Dermis blood vessel endothelial cell (primary cell): ENCODE measurements at places on chromosomes 1 and 21.

DNA sequence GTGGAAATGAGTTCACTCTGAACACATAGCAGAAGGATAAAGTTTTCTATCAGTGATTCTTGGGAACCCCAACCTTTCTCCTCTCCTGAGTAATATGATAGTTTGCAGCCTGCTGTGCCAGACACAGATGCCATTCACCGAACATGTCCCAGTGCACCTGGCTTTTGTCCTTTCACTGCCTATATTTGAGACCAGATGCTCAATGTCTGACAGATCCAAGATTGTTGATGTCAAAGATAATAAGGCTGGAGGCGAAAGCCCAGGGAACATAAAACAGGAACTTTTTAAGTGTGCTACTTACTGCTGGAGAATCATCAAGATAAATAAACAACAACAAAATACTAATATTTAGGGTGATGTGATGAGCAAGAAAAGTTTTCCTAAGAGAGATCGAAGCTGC, 139.3 kb downstream of the TIAM1 start:
- DNase-seq, result no peak

- DNase-seq, result no peak
Observed at GRCh38 chr1:168008595-168008994, 71.7 kb upstream of the MPC2 start.

DNA sequence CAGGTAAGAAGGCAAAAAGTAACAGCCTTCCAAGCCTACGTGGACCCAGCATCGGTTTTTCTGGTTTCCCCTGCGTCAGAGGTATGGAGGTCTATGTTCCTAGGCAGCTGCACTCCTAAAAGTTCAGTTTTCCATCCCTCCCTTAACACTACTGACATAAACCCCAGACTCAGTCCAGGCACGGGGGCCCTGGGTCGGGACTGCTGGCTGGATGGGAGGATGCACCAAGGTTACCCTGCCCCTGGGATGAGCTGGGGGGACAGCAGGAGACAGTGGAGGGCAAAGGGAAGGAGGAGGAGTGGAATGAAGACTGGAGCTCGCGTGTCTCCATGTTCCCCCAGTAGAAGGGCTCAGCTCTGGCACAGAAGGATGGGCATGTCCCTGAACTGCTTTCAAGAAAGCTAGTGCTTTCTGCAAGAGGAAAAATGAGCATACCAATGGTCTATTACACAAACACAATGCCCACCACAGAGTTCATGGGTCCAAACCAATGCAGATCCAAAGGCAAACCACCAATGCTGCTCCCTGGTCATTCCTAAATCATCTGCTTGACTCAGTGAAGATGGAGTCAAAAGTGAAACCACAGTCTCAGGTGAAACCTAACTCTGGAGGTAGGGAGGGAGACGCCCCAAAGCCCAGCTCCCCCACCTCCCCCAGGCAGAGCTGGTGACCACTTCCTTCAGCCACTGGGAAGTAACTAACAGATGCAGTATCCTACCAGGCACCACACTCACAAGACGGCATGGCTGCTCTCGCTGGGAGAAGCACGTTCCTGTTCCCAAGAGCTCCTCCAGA, 54.9 kb downstream of the CD46 start:
- no peak for DNase-seq

DNA sequence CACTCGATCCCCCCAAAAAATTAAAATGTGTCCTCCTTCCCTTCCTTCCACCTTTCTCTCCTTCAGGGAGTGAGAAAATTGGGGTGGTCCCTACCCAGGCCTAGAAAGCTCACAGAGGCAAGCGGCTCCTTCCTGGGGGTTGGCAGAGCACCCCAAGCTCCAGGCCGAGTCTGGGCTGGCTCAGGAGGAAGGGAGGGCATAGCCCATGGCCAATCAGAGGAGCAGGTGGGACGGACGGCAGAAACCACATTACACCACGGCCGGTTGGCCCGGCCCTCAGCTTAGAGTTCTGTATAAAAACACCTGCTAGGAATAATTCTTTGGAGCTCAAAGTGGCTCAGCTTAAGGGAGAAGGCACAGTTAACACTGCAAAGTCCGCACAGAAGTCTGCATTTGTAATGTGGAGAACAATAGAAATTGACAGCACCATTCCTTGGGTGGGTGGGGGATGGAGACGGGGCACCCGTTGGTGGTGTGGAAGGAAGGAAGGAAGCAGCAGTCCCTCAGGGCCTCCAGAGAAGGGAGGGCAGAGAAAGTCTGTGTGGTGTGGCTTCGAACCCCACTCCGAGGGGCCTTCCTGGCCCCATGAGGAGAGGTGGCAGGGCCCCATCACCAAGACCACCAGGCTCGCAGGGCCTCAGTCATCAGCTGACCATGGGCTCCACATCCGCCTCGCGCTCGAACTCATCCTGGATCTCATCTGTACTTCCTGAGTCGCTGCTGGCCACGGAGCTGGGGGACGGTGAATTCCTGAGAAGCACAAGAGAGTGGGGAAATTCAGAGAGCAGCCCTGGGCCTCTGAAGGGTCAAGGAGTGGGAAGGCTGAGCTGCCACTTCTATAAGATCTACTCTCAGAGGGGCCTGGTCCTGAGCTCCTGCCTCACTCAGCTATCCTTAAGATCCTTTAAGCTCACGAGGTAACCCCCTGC, 5.8 kb upstream of the ALDH4A1 start:
- peak; percentile 66 for DNase-seq

GRCh38 chr1:182032251-182032650, 29.3 kb downstream of the ZNF648 start:
- no peak for DNase-seq

DNA sequence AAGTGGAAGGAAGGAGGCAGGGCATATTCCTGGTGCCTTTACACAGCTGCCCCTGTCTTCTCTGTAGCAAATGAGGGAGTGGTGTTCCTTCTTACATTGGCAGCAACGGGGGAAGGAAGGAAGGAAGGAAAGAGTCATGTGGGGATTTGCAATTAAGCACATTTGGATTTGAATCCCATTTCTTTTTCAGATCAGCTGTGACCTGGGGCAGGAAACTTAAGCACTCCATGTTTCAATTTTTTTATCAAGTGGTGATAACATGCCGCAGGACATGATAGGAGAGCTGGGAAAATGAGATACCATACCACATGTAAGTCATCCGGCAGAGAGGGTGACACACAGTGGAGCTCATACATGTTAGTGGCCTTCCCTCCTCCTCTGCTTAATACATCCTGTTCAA, 186.8 kb downstream of the APP start:
- DNase-seq, result peak; percentile 81

GRCh38 chr1:32247452-32247851, 430 bp downstream of the FAM167B start:
- DNase-seq, result no peak

- DNase-seq, result no peak
Observed at GRCh38 chr1:14031461-14031860, 331.5 kb downstream of the PRDM2 start.

GRCh38 chr1:150364231-150365003, 470 bp downstream of the RPRD2 start:
- DNase-seq, result peak; percentile 90

DNA sequence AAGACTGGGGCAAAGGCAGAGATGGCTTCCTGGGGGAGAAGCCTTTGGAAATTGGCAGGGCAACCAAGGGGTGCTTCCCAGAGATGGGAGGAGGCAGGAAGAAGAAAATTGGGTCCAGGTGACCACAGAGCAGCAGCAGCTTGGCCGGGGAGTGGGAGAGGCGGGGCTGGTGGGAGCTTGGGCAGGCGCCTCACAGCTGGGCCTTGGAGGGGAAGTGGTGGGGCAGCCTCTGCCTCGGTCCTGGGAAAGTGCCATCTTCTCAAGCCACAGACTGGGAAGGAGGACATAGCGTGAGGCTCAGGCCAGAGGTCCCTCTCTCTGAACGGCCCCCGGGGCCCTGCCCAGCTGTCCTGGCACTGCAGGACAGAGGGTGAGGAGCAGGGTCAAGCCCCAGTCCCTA, 24.0 kb upstream of the WASF2 start:
- DNase-seq, result no peak

DNA sequence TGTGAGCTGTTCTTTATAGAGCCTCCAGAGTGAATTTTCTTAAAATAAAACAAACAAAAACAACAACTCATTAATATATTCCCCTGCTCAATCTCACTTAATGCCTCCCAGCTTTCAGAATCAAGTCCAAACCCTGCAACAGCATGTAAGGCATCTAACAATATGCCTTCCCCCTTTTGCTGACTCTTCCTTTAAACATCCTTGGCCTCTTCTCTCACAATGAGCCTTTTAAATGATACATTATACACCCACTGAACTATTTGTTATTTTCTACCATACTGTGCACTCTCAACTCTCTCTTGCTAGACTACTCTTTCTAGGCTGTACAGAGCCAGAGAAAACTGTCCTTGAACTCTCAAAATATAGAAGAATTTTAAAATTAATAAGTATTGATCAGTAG, 115.2 kb upstream of the SNX7 start:
- DNase-seq, result no peak

DNA sequence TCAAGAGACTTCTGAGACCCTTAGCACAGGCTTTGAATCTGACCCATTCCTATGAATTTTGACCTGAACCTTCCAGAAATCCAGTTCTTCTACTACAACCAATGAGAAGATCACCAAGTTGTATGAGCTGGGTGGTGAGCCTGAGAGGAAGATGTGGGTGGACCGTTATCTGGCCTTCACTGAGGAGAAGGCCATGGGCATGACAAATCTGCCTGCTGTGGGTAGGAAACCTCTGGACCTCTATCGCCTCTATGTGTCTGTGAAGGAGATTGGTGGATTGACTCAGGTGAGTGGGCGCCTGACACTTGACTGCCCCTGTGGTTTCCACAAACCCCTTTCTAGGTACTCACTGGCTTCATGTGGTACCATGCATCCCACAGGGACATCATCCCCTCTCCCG, 20.0 kb upstream of the PIGV start:
- DNase-seq, result no peak

GRCh38 chr1:50562106-50562505, 138.9 kb upstream of the DMRTA2 start:
- DNase-seq, result no peak

- DNase-seq, result peak; percentile 51
Observed at GRCh38 chr1:77762072-77762476, 2.4 kb upstream of the USP33 start.

DNA sequence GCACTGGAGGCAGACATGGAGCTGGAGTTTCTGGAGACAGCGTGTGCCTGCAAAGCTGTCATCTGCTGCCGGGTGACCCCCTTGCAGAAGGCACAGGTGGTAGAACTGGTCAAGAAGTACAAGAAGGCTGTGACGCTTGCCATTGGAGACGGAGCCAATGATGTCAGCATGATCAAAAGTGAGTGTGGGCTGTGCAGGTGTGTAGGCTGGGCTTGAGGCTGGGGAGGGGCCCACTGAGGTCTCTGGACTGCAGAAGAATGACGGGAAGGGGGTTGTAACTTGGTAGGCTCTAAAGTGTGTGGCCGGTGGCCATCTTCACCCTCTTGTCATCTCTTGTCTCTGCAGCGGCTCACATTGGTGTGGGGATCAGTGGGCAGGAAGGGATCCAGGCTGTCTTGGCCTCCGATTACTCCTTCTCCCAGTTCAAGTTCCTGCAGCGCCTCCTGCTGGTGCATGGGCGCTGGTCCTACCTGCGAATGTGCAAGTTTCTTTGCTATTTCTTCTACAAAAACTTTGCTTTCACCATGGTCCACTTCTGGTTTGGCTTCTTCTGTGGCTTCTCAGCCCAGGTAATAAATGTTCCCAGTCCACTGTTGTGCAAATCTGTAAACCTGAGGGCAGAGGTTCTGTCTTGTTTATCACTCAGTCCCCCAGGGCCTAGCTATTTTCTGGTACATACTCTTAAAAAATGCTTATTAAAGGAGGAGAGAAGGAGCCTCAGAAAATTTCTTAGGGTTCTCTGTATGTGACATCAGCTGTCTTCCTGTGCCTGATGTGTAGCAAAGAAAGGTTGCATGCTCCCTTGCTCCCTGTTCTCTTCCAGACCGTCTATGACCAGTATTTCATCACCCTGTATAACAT, 19.9 kb downstream of the ATP8B2 start:
- peak; percentile 72 for DNase-seq

DNA sequence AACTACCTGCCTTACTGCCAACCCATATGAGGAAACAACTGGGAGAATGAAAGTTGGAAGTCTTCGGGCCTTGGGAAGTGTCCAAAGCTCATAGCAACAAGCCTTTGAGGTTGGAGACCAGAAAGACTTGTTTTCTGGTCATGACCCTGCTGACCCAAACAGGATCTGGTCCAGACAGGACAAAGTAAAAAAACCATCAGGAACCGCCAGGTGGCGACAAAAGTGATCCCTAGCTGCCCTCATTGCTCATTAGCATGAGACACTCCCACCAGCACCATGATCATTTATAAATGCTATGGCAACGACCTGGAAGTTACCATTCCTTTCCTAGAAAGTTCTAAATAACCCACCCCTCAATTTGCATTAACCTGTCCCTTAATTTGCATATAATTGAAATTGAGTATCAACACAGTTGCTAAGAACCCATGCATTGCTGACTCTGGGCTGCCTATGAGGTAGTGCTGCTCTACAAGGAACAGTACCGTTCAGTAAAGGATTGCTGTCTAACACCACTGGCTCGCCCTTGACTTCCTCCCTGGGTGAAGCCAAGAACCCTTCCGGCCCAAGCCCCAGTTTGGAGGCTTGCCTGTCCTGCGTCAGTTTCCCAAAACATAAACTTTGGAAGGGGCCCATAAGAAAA, 89.0 kb downstream of the URB2 start:
- DNase-seq, result peak; percentile 64

DNA sequence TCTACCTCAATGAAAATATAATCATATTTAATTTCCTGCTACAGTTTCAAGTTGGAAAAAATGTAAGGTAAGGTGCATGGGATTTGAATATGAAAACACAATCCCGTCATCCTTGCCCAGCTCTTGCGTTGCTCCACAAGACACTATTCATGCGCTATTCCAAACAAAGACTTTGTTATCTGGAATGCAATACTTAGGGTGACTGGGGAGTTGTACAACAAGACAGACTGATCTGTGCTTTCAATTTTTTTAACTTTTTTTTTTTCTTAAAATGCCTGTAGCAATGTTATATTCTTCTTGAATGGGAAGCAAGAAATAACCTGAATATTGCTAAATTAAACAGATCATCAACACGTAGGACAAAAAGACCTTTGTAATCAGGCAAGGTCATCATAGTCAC, 1077.2 kb downstream of the TTLL7 start:
- DNase-seq, result no peak
